ENCODE measurements at places on chromosomes 4 and X.
A peak's percentile ranks its signal among the peaks of the same experiment; 100 is the strongest.

DNA sequence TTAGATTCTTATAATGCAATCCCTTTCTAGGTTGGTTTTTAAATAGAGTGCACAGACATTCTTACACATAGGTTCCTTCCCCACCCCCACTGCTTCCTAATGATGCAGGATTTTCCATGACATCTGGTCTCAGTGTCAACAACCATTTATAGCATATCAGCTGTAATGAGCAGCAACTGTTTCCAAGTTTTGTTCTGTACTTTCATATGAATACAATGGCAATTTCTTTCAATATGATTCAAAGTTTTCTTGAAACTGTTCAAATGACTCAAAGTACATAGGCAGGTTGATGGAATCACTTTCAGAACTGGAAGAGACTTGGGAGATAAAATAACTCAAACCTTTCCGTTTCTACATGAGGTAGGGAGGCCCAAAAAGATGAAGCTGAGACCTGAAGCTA, 220.7 kb downstream of the CAMK2D start:
- DNase-seq: no peak

DNA sequence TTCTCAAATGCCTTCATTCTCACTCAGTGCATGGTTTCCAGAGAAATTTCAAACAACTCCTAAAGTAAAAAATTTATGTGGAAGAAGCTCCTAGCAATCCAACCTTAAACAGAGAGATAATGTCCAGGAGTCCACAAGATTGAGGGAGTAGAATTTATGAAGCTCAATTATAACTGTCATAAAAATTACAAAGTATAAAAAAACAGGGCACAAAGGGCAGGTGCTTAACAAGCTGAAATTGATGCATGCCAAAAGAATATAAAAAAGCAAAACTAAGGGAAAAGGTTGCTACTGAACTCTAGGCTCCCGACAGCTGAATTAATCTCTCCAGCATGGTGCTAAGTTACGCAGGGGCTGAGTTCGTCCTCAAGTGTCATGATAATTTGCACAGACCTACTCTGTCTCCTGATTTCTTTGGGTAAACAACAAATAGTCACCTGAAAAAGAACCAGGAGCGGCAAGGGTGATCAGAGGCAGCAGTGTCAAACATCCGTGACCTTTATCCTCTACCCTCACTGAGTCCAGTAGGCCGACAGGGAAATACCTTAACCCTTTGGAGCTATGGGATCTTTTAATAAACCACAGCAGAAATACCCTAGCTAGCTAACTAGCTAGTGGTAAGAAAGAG, 47.2 kb upstream of the RELL1 start:
- no peak for DNase-seq

GRCh38 chr4:118076958-118077766, 42.9 kb downstream of the NDST3 start:
- DNase-seq: peak; percentile 27

GRCh38 chr4:128551280-128551679, 258.2 kb upstream of the JADE1 start:
- no peak for DNase-seq

- no peak for DNase-seq
Observed at GRCh38 chrX:57651169-57651919, 28.7 kb downstream of the NLRP2B start.

DNA sequence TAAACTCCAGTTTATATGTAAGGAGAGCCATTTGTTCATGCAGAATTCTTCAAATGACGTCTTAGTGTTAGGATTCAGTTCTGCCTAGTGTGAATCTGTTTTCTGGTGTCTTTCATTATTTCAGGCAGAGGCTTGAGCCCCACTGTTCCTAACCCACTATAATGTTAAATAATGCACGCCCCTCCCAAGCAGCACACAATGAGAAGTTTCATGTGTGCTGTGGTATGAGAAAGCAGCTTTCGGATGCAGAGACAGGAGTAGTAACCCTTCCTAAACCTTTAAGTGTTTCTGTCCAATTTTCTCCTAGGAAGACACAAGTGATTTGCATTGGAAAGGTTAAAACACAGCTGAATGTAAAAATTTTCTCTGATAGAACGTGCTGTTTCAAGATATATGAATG, 54.5 kb downstream of the TRIM2 start:
- DNase-seq: no peak

- no peak for DNase-seq
Observed at GRCh38 chrX:153623310-153624029, 23.5 kb upstream of the DUSP9 start.
